ENCODE measurements at places on chromosomes 2 and 18.
A peak's percentile ranks its signal among the peaks of the same experiment; 100 is the strongest.

DNA sequence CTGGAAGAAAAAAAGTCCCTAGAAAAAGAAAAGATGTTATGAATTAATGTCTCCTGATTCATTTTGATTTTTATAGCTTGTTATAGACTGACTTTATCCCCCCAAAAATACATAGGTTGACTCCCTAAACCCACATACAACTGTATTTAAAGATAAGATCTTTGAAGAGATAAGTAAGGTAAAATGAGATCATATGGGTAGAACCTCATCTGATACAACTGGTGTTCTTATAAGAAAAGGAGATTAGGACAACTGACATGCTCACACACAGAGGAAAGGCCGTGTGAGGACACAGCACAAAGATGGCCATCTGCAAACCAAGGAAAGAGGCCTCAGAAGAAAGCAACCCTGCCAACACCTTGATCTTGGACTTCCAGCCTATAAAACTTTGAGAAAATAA is 117.5 kb downstream of the CD226 start:
- no peaks in the 10 kb centered on the region for H3K27me3 ChIP-seq
- H3K4me3 ChIP-seq = no peak overlapping the region
- H3K36me3 ChIP-seq = peaks cover 4% of the 10 kb centered on the region
- no peak overlapping the region for H3K27ac ChIP-seq
- H3K4me1 ChIP-seq = no peaks in the 10 kb centered on the region

DNA sequence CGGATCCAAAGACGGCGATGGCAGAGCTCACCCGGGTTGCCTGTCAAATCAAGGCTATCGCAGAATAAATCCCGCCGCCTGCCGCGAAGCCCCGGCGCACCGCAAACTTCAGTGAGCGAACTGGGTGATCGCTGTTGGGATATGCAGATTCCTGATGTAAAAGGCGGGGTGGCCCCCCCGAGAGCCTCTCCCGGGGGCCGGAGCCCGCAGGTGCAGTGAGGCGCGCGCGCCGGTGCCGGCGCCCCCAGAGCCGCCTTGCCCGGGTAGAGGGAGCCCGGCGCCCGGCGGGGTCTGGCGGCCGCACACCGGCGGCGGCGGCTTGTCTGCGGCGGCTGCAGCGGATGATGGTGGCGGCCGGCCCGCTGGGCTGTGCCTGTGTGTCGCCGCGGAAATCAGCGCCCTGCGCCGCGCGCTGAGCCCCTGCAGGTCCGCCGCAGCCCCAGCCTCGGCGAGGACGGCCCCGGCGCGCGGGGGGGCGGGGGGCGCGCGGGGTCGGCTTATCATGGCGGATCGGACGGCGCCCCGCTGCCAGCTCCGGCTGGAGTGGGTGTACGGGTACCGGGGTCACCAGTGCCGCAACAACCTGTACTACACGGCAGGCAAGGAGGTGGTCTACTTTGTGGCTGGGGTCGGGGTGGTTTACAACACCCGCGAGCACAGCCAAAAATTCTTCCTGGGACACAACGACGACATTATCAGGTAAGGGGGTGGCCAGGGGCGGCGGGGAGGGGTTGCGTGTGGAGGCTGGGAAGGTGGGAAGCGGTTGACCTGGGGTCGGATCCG is 1.3 kb downstream of the EML6 start:
- H3K4me3 ChIP-seq = peak overlapping the region; percentile 99
- peak overlapping the region; percentile 73 for H3K27ac ChIP-seq
- peaks cover 11% of the 10 kb centered on the region for H3K4me1 ChIP-seq
- H3K27me3 ChIP-seq = peaks cover 39% of the 10 kb centered on the region
- H3K36me3 ChIP-seq = no peaks in the 10 kb centered on the region
- no peak for DNase-seq

DNA sequence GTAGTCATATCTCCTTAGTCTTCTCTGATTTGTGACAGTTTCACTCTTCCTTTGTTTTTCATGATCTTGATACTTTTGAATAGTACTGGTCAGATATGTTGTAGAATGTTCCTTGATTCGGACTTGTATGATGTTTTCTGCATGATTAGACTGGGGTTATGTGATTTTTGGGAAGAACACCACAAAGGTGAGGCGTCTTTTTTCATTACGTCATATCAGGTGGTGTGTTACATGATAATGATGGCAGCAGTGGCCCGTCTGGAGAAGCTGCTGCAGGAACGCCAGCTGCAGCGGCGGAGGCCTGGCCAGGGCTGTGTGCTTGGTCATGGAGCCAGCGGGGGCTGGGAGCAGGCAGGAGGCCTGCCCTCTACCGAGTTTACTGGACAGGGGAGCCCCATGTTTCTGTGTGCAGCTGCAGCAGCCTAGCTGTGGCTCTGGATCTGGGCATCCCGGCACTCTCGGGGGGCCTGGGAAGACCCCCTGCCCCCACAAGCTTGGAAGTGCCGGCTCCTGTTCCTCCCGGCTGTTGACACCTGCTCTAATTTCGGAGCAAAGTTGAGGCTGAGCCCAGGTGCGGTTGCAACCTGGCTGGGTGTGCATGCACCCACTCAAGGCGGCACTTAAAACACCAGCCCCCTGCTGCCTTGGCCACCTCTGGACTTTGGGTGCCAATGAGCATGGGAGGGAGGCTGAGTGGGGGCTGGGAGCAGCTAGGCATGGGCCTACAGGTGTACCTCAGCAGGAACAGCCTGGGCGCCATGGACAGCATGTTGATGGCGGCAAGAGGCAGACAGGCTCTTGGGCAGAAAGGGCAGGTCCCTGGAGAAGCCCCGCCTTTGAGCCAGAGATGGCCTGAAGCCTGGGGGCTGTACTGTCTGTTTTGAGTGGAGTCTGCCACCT is 26.1 kb downstream of the SLC4A10 start:
- no peak overlapping the region for H3K4me3 ChIP-seq
- no peak overlapping the region for H3K27ac ChIP-seq
- no peaks in the 10 kb centered on the region for H3K36me3 ChIP-seq
- H3K27me3 ChIP-seq = no peaks in the 10 kb centered on the region
- no peak for DNase-seq
- no peaks in the 10 kb centered on the region for H3K4me1 ChIP-seq

DNA sequence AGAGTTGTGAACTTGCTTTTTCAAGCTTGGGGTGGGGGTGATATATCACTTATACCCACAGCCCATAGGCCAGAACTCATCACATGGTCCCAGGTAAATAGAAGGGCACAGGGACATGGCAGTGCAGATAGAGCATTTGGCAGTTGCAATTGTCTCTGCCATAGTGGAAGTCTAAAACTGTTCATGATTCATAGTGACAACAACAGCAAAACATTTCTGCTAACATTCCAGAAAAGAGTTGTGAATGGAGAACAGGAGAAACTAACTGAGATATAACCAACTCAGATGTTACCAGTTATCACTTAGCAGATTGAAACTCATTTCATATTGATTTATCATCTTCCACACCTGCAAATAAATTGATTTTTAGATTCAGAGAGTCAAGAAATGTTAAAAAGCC is 278.6 kb upstream of the KYNU start:
- no peak overlapping the region for H3K27ac ChIP-seq
- DNase-seq = no peak
- H3K4me3 ChIP-seq = no peak overlapping the region
- H3K27me3 ChIP-seq = no peaks in the 10 kb centered on the region

DNA sequence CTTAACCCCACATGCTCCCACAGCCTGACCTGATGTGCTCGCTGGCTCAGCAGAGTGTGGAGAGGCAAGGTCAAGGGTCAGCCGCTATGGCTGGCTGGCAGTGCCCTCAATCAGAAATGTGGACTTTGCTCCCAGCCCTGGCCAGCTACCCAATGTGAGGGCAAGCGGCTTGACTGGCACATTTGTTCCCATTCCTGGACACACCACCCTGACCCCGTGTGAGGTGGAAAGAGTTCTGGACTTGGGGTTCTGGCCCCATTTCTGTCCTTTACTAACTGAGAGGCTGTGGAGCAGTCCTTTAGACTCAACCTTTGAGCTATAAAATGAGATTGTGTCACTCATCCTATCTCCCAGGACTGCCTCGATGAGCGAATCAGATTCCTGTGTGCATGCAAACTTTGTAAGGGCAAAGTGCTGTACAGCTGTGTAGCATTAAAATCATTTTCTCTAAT is 9.1 kb downstream of the THNSL2 start:
- H3K36me3 ChIP-seq = peaks cover 14% of the 10 kb centered on the region
- H3K27ac ChIP-seq = no peak overlapping the region
- no peak overlapping the region for H3K4me3 ChIP-seq
- H3K27me3 ChIP-seq = peaks cover 31% of the 10 kb centered on the region
- H3K4me1 ChIP-seq = peaks cover 5% of the 10 kb centered on the region

GRCh38 chr2:161170958-161171932 is 11.0 kb downstream of the TANK start:
- no peak overlapping the region for H3K4me3 ChIP-seq
- peaks cover 10% of the 10 kb centered on the region for H3K36me3 ChIP-seq
- peak overlapping the region; percentile 60 for H3K27ac ChIP-seq
- H3K27me3 ChIP-seq = no peaks in the 10 kb centered on the region

DNA sequence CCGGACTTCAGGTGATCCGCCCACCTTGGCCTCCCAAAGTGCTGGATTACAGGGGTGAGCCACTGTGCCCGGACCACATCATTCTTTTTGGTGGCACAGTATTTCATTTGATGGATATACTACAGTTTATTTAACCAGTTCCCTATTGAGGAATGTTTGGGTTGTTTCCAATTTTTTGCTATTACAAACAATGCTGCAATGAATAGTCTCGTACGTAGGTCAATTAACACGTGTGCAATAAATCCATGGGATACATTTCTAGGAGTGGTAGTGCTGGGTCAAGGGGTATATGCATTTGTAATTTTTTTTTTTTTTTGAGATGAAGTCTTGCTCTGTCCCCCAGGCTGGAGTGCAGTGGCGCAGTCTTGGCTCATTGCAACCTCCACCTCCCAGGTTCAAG is 28.4 kb upstream of the XPO1 start:
- no peak overlapping the region for H3K4me3 ChIP-seq
- H3K27ac ChIP-seq = no peak overlapping the region
- H3K4me1 ChIP-seq = no peaks in the 10 kb centered on the region

DNA sequence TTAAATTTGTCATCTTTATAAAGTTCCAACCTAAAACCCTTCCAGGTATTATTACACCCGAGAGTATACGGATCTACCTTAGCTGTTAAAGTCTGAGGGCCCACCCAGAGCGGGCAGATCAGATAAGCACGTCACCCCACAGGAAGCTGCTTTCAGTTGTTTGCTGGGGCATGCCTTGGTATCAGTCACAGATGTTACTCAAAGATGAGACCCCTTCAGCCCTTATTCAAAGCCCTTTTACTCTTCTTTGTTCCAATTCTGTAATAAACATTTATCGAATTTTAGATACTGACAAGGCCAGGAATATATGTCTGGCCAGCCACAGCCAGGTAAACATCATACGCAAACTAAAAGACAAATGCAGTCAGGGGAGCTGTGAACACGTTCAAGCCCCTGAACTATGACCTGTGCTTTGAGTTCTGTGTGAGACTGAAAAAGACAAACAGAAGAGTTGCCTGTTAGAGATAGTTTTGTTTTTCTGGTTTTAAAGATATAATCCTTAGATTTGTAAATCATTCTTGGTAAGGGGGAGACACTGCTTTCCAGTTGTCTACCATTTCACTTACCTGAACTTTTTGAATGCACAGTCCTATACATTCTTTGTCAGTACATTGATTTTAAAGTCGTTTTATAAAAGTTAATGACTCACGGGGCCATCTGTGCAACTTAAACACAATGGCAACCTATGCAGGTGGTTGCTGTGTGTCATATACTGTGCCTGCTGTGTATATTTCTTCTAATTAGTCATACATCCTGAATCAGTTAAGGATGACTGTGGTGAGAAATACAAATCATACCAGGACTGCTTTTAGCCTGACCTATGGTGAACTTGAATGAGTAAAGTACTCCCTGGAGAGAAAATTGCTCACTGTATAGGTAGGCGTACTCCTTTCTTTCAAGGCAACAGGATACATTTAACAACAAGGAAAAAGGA is 100.5 kb upstream of the ITPRID2 start:
- no peaks in the 10 kb centered on the region for H3K4me1 ChIP-seq
- no peak overlapping the region for H3K4me3 ChIP-seq
- no peak for DNase-seq

- H3K4me1 ChIP-seq = no peaks in the 10 kb centered on the region
- DNase-seq = no peak
- peaks cover 13% of the 10 kb centered on the region for H3K27me3 ChIP-seq
- no peaks in the 10 kb centered on the region for H3K36me3 ChIP-seq
Measured at GRCh38 chr2:128536925-128537620, 218.4 kb upstream of the HS6ST1 start.

DNA sequence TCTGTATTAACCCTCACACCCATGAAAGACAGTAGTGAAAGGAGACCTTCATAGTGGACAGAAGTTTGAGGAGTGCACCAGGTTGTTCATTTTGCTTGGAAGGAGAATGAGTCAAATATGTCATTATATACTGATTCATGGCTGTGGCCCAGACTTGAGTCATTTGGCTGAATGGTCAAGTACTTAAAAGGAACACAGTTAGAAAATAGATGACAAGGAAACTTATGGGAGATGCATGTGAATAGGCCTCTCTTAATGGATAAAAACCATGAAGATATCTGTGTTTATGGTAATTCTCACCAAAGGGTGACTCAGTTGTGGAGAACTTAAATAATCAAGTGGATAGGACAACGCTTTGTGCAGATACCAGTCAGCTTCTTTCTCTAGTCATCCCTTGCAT is 524.7 kb upstream of the CNTNAP5 start:
- no peaks in the 10 kb centered on the region for H3K4me1 ChIP-seq
- H3K36me3 ChIP-seq = no peaks in the 10 kb centered on the region
- no peaks in the 10 kb centered on the region for H3K27me3 ChIP-seq
- DNase-seq = no peak
- no peak overlapping the region for H3K27ac ChIP-seq

DNA sequence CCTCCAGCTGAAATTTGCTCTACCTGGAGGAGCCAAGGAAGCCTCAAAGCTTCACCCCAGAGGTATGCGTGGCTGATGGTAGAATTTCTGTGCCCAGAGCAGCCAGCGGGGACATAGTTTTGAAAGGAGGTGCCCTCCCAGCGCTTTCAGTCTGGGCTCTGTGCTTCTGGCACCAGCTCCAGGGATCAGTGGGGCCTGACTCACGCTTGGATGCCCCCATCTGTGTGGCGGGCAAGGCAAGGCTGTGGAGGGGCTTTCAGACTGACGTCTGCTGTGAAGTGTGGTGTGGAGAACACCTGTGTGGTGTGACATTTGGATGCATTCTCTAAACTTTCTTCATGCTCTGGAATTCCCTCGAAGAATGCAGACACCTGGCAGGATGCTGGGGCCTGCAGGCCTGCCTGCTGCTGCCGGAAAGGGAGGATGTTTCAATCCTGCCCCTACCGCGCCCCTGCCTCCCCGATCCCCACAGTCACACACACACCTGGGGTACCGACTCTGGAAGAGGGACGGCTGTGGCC is 84.1 kb downstream of the CTIF start:
- H3K27me3 ChIP-seq = peaks cover 6% of the 10 kb centered on the region
- H3K4me3 ChIP-seq = no peak overlapping the region
- H3K4me1 ChIP-seq = no peaks in the 10 kb centered on the region
- DNase-seq = no peak
- no peak overlapping the region for H3K27ac ChIP-seq

GRCh38 chr18:38198956-38199355 is 633.4 kb upstream of the CELF4 start:
- no peak for DNase-seq
- no peak overlapping the region for H3K4me3 ChIP-seq
- H3K27ac ChIP-seq = no peak overlapping the region
- no peaks in the 10 kb centered on the region for H3K36me3 ChIP-seq
- no peaks in the 10 kb centered on the region for H3K27me3 ChIP-seq
- H3K4me1 ChIP-seq = no peaks in the 10 kb centered on the region

- no peak overlapping the region for H3K4me3 ChIP-seq
Measured at GRCh38 chr2:187566266-187566665, 12.0 kb upstream of the TFPI start.
